ENCODE measurements at places on chromosomes 1 and 21.

- no peak for DNase-seq
Observed at GRCh38 chr1:218384581-218384993, 39.5 kb downstream of the TGFB2 start.

DNA sequence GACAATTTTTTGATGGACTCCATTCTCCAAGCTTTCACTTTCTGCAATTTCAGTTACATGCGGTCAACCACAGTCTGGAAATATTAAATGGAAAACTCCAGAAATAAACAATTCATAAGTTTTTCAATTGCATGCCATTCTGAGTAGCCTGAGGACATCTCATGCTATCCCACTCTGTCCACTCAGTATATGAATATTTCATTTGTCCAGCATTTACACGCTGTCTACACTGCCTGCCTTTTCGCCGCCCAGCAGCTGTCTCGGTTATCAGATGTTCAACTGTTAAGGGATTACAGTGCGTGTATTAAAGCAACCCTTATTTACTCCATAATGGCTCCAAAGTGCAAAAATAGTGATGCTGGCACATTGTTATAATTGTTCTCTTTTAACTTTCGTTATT is 116.3 kb downstream of the ADSS2 start:
- no peak for DNase-seq

GRCh38 chr21:39136711-39137110 is 46.5 kb downstream of the PSMG1 start:
- no peak for DNase-seq

DNA sequence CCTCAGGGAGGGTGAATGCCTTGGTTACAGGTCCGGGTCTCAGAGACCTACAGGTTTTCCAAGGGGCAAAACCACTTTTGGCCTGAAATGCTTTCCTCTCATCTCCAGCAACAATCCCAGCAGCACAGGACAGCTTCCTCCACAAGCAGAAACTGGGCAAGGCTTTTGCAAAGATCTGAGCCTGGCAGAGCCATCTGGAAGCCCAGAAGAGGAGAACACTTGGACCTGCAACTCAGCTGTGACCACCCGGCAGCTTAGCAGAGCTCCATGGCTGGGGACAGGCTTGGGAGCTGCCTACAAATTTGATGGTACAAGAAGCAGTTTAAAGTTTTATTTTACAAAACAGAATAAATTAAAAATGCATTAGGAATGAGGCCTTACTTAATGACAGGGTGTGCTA is 90.0 kb upstream of the KCND3 start:
- no peak for DNase-seq

GRCh38 chr1:47696737-47697441 is 259.0 kb downstream of the FOXD2 start:
- no peak for DNase-seq

- DNase-seq = no peak
Observed at GRCh38 chr1:41356752-41357151, 4.5 kb upstream of the FOXO6 start.

- no peak for DNase-seq
Observed at GRCh38 chr1:67224856-67225255, 58.6 kb downstream of the IL23R start.

DNA sequence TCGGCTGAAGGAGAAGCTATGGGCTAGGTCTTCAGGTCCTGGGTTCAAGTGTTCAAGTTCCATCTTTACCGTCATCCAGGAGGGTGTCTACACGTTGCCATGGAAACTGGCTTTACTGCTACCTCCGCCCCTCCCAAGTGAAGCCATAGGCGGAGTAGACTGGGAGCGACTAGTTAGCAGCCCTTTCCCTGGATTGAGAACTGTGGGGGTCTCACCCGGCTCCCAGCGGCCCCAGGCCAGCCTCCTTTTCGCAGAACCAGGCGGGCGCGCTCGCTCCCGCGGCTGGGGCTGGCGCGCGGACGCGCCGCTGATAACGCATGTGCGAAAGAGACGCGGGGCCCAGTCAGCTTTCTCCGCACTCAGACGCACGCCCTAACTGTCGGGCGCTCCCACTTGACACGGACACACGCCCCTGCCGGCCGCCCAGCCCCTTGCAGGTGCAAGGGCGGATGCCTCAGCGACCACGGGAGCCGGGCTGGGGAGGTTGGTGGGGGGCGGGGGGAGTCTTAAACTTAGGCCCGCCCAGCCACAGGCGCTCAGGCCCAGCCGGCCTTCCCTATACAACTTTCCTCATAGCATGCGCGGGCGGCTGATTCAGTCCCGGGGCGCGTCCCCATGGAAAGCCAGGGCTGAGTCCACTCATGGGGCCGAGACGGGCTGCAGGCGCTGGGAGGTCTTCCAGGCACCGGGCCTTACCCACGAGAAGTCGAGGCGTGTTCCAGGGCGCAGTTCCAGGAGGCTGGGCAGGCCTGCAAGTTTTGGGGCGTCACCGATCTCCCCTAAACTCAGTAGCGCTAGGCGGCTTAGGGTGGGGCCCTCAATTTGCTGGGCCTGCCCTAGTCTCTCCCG is 7.4 kb downstream of the EFNA4 start:
- peak; percentile 40 for DNase-seq

GRCh38 chr1:31957701-31958674 is 19.8 kb upstream of the PTP4A2 start:
- DNase-seq = no peak

DNA sequence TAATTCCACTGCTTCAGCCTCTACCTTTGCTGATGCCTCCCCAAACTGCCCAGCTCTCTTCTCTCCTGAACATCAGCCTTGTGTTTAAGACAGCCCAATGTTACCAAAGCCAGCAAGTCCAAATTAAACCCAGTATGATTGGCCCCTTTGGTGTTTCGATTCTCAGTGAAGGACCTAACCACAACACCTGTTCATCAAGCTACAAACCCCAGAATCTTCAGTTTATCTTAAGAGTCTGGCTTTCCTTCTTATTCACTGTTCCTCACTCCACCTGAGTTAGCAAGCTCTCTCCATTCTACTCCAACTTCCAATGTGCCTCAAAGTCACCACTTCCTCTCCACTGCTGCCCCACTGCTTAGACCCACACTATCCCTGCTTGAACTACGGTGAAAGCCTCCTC is 25.5 kb upstream of the ITPKB start:
- no peak for DNase-seq

DNA sequence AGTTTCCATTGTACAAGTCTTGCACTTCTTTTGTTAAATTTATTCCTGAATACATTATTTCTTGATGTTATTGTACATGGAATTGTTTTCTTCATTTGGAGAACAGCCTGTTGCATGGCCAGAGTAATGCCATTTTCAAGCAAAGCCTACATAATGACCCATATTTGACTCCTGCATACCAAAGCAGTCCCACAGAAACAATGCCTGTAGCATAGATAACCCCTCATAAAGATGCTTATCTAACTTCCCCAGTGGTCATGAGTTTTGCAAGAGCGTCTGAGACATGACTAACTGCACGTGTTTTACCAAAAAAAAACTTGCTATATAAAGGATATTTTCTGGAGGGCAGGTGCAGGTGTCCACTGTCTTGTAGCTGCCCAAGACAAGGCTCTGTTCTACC is 30.3 kb upstream of the RLF start:
- no peak for DNase-seq

DNA sequence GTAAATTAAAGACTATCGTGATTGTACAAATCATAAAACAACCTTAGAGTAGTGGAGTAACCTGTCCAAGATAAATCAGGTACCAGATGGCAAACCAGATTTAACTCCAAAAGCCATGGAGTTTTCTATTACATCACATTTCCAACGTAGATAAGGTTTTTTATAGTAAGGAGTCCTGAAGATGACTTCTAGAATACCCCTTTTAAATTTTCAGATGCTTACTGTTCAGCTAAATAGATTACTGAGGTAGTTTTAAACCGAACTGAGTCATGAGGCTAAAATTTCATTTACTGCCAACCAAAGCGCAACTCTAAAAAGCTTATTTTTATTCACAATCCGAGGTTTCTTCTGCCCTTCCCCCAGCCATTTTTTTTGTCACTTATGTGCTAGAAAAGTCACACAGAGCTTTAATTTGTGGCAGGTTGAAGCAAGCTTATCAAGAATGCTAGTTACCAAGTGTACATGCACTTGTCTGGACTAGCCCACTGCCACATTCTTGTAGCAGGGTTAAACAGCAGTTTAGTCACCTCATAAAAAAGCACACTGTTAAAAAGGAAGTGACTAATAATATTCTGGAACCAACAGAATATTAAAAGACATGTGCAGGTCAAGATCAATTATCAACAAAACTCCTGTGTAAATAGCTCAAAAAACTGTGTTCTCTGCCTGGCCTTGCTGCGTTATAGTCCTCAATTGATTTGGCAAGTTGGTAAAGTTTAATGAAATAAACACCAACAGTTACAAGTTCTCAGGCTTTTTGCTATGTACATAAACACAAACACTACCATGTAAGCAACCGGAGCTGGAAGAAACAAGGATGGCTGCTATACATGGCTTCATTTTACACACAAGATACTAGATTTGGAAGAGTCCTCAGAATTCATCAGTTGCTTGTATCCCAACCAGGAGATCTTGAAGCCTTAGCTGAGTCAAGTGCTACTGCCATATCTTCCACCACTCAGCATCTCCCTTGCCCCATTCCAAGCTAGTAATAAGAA is 180.3 kb upstream of the DMRTA2 start:
- no peak for DNase-seq

DNA sequence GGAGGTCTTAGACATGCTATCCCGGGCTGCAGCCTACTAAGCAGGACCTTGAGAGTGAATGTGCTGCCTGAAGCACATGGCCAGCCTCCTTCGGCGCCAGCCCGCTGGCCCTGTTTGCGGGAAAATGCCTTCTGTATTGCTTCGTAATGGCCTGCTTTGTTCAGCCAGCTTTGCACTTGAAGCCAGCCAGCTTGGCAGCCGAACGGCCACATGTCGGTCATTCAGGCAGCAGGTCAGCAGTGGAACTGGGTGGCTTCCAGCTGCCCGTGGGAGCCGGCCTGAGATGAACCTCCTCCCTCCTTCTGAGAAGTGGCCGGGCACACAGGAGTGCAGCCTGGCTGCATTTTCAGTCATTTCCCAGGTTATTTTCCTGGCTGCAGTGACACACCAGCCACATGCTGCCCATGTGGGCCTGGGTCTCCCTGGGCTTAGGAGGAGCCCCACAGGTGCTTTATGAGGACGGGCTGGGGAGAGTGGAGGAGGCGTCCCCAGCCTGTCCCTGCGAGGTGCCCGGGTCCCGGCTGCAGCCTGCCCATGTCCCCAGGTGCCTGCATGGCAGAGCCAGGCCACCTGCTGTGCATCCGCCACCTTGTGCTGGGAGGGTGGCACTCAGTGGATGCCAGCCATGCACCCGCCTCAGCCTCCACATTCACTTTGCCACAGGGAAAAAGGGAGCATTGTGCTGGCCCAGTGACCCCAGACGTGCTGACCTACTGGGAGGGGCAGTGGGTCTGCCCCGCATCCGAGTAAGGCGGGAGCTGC is 103.5 kb downstream of the SIK1 start:
- no peak for DNase-seq

DNA sequence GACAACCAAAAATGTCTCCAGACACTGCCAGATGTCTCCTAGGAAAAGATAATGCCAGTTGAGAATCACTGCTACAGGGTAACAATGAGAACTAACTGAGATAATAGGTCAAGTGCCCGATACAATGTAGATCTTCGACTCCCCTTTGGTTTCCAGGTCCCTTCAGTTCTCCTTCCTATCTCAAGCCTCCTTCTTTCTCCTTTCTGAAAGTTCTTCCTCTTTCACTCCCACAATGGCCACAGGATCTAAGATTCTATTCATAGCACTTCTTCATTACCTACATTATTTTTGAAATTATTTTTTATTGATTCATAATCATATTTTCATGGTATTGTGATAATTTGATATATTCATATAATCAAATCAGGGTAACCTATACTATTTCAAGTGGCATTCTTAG is 6.3 kb downstream of the PFDN2 start:
- no peak for DNase-seq

DNA sequence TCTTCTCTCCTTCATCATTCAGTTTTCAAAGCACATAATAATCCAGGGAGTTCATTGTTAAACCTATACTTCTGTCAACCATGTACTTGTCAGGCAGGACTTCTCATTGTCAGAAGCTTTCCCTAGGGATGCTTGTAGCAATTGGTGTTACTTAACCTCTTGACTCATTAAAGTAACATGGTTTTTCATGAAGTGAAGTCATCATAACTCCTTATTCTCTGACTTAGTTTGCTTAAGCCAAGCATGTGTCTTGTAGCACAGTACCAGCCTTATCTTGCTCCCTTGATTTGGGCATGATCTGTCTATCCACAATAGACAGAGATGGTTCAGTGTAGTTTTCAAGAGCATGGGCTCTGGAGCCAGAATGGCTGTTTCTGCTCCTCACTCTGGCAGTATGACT is 45.3 kb downstream of the LRIG2 start:
- DNase-seq = no peak

DNA sequence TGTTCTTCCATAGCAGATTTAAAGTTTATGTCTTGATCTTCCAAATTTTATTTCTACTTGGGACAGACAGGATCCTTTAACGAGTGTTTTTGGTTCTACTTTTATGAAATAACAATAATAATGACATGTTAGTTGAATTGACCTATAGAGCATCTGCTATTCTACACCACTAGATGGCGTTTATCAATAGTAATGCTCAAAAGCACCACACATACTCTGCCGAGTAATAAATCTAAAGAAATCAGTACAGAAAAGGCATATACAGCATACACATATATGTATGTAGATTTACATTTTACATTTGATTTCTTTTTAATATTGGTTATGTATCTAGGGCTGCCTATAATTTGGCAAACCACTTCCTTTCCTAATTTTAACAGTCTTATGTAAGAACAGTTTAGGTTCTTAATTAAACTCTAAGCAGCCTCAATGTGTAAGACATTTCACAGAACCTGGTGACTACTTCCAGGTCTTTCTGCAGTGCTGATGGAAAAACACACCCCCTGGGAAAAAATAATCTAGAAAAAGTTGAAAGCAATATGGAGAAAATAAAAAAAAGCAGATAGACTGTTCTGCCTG is 5.9 kb upstream of the SIPA1L2 start:
- DNase-seq = no peak

- no peak for DNase-seq
Observed at GRCh38 chr1:220076861-220077762, 12.5 kb downstream of the BPNT1 start.

- no peak for DNase-seq
Observed at GRCh38 chr1:94734963-94735901, 84.9 kb upstream of the SLC44A3 start.

GRCh38 chr21:43275421-43276211 is 106.8 kb downstream of the CRYAA start:
- DNase-seq = no peak

GRCh38 chr1:28925350-28925891 is 11.1 kb downstream of the EPB41 start:
- DNase-seq = no peak

- DNase-seq = no peak
Observed at GRCh38 chr1:246591958-246592357, 25.7 kb downstream of the CNST start.

- no peak for DNase-seq
Observed at GRCh38 chr1:30968220-30968971, 59.8 kb upstream of the SDC3 start.

GRCh38 chr21:37868446-37869295 is 47.6 kb downstream of the KCNJ6 start:
- DNase-seq = no peak
